ENCODE measurements at places on chromosomes 5 and 9. TPM values are rescaled to one million over a fixed set of nuclear protein-coding genes. Genes with fewer than 3 reads are reported as not detected.

DELE1 gene
- 86.5 TPM for total RNA-seq

DNA sequence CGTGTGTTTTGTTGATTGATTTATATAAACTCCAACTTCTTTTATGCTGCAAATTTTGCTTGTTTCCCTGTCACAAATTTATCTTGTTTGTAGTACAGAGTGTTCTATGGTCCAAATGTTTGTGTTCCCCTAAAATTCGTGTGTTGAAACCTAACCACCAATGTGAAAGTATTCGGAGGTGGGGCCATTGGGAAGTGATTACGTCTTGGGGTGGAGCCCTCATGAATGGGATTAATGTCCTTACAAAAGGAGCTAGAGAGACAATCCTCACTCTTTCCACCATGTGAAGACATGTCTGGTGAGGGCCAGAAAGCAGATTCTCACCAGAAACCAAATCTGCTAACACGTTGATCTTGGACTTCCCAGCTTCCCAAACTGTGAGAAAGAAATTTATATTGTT is 262.0 kb downstream of the MAN2A1 start:
- no peak for DNase-seq

DNA sequence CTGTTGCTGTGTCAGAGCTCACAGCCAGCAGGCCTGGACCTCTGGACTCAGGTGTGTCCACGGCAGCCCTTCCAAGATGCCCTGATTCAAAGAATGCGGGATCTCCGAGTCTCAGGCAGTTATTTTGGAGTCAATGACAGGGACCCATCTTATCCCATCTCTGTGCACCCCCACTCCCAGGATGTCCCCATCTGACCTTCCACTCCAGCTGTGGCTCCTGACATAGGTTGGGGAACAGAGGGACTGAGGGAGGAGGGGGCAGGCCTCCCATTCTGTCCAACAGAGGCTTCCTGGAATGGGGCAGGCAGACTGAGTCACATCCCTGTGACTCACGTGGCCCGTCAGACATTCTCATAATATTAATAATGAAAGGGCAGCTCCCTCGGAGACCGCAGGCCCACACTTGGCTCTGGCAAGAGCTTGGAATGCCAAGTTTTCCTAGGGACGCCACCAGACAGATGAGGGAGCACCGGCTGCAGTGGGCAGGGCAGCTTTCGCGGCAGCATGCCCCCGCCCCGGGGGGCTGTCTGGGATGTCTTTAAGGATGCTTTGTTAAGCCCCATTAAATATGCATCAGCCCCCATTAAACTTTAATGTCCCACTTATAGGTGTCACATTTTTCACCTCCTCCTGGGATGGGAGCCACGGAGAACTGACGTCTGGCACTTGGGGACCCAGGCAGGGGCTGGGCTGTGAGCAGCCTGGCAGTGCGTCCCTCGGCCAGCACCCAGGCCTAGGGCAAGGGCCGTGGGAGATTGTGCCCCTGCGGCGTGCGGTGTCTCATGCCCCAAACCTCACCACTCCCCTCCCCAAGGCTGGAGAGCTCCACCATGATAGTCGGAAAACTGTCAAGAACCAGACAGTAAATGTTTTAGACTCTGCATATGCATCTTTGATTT is 23.6 kb upstream of the FIBCD1 start:
- DNase-seq = no peak

- DNase-seq = peak; percentile 88
Observed at GRCh38 chr5:137453483-137454080, 45.5 kb downstream of the SPOCK1 start.

Data from neural progenitor cell (in vitro differentiated cells).